ENCODE measurements at places on chromosomes 3 and 15. TPM values are rescaled to one million over a fixed set of nuclear protein-coding genes. Genes with fewer than 3 reads are reported as not detected.

DNA sequence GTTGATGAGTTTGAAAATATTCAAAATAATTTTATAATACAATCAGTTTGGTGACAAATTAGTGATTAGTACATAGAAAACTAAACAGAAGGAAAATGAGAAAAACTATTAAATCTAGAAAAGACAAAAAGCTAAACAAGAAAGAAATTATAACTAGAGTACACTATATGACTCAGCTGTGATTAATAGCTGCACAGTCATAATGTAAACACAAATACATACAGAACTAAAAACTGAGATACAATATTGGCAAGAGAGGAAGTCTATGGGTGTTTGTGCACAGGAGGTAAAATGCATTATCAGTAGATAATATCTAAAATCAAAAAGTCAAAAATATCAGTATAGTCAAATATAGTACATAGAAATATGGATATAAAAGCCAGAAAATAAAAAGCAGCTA is 80.7 kb upstream of the PCSK6 start:
- DNase-seq, result no peak

DNA sequence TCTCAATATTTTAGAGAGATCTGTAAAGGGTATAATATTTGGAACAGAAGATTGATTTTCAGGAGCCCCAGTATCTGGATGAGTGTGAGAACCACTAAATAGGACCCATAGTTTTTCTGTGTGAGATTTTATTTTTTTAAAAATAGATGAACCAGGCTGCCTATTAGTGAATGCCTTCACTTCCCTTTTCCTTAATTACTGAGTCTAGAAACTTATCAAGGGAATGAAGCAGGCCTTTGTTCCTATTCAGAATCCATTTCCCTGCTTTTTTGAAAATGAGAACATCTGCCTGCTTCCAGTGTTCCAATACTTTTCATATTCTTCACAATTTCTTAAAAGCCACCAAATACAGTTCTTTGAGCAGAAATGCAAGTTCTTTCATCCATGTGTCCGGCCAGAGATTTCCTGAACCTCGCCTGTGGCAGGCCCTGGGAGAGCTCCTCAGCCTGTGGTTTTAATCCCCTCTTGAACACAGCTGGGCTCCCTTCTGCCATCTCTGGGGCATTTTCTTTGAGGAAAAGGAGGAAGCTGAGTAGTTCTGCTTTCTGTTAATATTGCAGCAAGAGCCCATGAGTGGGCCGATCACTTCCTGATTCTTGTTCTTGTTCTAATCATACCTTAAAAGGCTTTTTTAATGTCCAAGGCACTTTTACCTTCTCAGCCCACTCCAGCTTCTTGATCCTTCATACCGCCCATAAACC is 4.7 kb downstream of the EHD4 start:
- no peak for DNase-seq

DNA sequence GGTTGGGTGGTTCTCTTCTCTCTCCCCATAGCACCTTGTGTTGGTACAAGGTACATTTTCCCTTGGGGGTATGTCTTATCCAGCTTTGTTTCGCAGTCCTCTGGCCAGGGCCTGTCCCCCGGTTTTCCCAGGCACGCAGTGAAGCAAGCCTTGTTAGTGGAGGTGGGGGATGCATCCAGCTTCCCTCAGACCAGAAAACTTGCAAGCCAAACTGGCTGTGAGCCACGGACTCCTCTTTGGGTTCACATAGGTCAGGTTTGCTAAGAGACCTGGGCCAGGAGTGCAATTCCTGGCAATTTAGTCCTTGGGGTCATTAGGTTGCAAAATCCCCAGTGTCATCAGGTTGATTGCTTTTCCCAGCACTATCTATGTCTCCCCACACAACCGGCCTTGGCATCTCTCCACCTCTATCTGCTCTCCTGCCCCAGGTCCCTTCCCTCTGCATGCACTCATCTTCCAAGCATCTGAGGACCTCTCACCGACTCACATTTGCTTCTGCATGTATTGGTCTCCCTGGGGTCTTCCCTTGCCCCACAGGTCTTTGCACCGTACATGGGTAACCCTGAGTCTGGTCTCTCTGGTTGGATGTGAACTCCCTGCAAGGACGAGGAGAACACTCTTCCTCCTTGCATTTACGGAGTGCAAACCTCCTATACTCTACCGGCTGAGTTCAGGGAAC is 34.2 kb downstream of the BCL2L10 start:
- no peak for DNase-seq

DNA sequence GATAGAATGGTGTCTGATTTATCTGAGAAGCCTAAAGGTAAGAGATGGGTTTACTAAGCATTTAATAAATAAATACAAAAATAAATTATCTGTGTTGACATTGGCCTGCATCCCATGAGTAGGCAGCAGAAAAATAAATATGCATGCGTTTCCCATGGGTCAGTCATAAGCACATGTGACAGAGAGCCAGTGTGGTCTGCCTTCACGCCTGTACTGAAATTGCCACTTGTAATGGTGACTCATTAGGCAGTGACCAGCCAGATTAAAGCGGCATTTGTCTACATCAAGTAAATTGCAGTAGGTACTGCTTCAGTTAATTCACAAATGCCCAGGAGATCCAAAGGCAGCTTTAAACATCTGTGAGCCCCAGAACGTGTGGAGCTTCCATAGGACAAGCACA is 399.6 kb downstream of the NAALADL2 start:
- DNase-seq, result no peak

GRCh38 chr3:19002606-19003005 is 145.7 kb upstream of the KCNH8 start:
- DNase-seq, result no peak

DNA sequence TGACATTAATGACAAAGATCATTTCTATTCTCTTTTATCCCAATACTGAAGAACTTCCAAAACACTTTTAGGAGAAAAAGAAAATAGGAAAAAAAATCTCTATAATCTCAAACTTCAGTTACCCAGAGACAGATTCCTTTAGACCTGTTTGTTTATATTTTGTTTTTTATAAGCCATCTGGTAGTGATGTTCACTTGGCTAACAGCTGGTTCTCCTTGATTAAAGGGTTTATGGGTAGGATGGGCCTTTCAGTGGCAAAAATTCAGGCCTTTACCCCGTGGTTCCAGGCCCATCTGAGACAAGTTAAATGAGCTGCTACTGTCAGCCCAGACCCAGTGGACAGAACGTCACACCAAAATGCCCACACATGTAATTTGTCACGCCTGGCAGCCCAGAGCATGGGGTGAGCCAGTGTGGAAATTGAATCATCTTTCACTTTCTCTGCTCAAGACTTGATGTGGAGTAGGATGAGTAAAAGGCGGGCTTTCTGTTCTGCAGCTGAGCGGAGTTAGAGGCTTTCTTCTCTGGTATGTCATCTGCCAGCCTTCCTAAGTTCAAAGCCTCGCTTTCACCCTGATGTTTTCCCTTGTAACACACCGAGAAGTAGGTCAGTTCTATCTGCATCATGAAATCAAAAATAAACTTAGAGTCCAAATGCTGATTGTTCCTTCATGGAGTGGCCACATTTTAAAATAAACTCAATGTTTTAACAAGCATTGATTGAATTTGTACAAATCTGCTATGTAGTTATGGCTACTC is 62.5 kb upstream of the SKOR1 start:
- no peak for DNase-seq

DNA sequence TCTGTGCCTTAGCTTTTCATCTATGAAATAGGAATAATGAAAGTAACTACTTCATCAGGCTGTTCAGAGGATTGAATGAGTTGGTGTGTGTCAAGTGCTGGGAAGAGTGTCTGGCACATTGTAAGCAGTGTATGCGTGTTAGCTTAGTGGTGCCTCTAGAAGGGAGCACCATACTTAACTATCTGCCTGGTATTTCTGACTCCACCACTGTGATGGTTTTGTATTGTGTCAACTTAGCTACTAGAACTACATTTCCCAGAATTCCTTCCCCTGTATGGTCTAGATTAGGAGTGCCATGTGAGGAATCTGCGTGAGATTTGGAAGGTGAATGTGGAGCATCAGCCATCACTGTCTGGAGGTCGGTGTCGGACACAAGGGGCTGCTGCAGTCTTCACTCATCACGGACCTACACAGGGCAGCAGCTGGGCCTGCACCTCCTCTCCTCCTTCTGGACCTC is 115.4 kb upstream of the GALNT15 start:
- no peak for DNase-seq

TCF12 gene
- 80.5 TPM for total RNA-seq

Measured in left colon (tissue), 2 donors.